ENCODE measurements at places on chromosomes 12 and 14.

- no peak for DNase-seq
Observed at GRCh38 chr12:82398879-82399278, 40.5 kb downstream of the METTL25 start.

DNA sequence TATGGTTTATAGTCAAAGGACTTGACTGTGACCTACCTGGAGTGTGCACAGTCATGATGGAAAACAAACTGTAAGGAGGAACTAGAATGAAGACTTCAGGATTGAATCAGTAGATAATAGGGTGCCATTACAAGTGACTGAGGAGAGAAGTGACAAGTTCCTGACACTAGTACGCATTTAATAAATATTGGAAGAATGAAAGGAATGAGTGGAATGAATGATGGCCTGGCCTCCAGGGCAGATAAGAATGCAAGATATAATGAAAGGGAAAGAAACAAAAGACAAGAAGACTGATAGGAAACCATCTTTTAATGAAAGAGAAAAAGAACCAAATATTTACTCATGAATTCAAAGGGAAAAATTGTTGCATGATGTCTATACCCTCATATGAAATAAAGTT lies 44.7 kb upstream of the NEDD1 start:
- DNase-seq = no peak

DNA sequence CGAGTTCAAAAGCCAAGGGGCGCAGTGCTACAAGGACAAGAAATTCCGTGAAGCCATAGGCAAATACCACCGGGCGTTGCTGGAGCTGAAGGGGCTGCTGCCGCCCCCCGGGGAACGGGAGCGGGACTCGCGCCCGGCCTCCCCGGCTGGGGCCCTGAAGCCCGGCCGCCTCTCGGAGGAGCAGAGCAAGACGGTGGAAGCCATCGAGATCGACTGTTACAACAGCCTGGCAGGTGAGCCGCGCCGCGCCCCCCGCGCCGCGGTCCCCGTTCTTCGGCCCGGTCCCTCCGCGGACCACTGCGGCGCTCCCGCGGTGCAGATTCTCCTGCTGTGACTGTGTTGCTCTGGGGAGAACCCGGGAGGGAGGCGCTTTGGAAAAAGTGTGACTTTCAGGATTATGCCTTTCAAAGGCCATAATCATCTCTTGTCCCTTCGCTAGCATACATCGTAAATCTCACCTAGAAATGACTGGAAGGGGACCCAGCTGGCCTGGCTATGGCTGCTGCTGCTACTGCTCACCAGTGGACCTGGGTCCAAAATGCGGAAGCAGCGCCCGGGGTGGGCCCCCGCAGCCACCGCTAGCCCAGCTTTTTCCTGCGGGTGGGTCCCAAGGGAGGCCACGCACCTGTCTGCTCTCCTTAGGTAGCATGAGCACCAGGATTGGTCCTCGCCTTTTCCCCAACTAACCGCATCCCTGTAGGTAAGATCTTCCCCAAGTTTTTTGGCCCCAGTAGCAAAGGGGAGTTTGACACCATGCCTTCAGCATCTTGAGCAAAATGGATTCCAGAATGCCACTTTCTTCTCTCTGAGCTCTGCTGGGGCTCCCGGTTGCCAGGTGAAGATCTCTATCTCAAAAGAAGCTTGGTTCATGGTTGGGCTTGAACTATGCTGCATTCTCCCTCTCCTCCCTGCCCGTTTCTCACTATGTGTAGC lies 853 bp downstream of the TTC9 start:
- peak; percentile 42 for DNase-seq

GRCh38 chr12:66877925-66878324 lies 199.0 kb upstream of the GRIP1 start:
- DNase-seq = no peak
